ENCODE measurements at places on chromosomes 13 and 19.

GRCh38 chr13:79458436-79458835 lies 22.5 kb upstream of the NDFIP2 start:
- no peak for DNase-seq

GRCh38 chr13:62250501-62251201 lies 835.0 kb upstream of the PCDH20 start:
- no peak for DNase-seq

DNA sequence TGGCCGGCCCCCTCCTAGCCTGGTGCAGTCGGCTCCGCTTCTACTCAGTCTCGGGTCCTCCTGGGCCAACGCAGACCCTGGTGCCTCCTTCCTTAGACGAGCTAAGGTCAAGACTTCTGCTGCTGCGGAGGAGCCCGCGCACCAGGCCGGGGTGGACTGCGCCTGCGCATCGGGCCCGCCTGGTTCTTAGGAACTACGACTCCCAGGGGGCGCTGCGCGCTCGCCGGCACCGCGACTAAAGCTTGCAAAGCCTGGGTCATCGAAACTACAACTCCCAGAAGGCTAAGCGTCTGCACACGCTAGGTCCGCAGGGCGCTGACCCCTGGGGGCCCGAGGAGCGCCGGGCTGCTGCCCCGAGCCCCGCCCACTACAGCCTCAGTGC lies at the start of gene ZNF835:
Gene ZNF835, minus strand, starts transcription at position 145 of the 382 bp plus-strand sequence. CDS start 6,559 bp downstream, outside the sequence.
- peak; percentile 58 for DNase-seq

DNA sequence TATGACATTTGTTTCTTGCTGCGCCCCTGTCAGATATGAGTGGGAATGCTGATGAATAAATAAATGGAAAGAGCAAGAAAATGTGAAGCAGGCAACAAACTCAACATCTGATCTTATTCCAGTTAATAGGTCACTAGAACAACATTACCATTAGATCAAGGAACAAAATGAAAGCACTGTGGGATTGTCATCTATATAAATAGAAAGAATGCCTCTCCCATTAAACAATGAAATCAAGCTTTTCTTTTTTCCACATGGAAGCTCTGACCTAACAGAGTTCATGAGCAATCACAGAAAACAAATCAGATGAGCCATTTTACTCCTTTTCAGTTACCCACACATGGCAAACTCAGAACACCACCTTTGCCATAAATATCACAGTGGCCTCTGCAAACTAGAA lies 354.8 kb downstream of the SUCLA2 start:
- no peak for DNase-seq

- no peak for DNase-seq
Measured at GRCh38 chr13:99041788-99042187, 63.9 kb upstream of the DOCK9 start.

DNA sequence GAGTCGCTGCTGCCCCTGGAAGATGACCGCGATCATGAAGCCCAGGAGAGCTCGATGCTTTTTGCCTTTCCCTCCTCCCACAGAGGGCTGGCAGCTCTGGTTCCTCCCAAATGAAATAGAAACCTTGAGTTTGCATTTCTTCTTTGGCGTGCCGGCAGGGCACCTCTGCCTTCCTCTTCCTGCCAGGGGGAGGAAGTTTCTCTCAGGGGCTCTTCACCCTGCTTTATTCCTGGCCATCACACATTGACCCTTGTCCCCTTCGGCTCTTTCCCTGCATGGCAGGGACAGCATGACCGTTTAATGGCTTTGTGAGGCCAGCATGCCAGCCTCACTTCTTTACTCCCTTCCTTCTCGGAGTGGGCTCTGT lies 47.9 kb downstream of the ACTN4 start:
- no peak for DNase-seq

DNA sequence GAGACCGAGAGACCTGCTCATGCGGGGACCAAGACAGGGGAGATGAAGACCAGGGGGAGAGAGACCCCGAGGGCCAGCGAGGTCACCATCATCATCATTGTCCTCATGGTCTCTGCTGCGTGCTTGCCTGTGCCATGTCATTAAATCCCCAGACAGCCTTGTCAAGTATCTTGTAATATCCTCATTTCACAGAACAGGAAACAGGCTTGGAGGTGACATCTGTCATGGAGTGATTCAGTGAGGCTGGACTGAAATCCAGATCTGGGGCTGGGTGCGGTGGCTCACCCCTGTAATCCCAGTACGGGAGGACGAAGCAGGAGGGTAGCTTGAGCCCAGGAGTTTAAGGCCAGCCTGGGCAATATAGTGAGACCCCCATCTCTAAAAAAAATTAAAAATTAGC lies 5.9 kb upstream of the NANOS2 start:
- DNase-seq: no peak

DNA sequence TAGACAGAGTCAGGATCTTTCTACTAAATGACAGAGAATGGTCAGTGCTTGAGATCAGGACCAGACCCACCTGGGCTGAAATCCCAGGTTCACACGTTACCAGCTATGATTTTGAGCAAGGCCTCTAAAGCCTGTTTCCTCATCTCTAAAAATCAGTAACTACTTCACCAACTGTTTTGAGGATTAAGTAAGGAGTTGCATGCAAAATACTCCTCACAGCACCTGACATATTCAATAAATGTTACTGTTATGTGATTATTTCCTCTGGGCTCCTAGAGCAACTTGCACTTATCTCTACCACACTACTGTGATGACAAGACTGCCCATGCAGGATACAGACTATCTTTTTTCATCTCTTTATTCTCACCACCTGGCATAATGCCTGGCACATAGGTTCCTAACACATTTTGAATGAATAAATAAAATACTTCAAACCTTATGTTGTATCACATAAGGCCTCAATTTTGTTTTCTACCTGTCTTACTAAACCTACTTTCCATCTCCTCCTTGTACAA lies 1.8 kb downstream of the KATNAL1 start:
- DNase-seq: no peak

DNA sequence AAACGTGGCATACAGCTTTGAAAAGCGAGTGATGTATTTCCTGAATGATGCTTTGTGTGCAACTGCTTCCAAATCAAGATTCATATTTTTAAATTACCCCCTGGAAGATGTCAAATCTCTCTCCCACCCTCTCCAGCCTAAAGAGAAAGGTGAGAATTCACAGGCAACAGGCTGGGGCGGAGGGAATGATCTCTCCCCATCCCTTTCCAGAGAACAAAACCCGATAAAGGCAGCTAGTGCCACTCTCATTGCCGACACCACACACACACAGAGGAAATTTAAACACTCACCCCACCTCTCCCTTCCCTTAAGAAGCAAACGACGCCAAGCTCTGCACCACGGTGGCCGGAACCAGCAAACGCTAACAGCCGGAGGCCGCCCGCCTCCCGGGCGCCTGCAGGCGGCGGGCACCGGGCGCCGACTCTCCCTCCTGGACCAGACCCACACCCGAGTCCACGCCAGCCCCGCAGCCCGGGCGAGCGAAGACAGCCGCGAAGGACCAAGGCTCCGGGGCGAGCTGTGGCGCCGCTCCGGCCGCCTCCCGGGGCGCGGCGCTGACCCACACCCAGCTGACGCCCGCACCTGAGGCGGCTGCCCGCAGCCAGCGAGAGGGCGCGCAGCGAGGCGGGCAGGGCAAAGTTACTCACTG lies 477 bp downstream of the LNX2 start:
- DNase-seq: peak; percentile 8
